ENCODE measurements at places on chromosomes 1 and 21.
A peak's percentile ranks its signal among the peaks of the same experiment; 100 is the strongest.

- no peak for DNase-seq
These were observed 28.1 kb upstream of the ACBD6 start for GRCh38 chr1:180530501-180530900.

GRCh38 chr1:182235952-182236650 lies 155.5 kb downstream of the GLUL start:
- DNase-seq: no peak

GRCh38 chr1:179476484-179476883 lies 99.3 kb downstream of the NPHS2 start:
- no peak for DNase-seq

- peak; percentile 44 for DNase-seq
These were observed 406 bp downstream of the HTR1D start for GRCh38 chr1:23216771-23217420.

DNA sequence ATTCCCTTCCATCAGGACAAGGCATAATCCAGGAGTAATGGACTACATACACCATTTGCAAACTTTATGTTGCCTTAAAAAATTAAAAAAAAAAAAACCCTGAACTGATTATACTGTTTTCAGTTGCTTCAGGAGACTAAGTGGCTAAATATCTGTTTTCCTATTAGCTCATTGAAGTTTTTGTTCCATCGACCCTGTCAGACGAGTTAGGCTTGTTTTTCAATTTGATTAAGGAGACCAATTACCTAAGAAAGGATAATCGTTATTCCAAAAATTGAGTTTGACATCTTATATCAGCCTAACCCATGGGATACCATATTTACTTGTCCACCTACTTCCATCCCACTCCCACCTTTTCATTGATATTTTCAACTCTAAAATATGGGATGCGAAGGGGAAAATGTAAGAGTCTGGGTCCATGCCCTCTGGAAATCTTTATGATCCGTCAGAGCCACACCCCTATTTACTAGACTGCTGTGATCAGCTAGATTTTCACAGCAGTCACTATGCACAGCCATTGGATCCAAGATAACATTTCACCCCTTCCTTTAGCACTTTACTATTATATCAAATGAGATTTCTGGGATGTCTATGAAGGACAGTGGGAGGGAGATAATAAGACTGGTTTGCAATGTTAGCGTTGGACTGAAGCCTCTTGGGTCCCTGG lies 41.0 kb downstream of the IL12RB2 start:
- DNase-seq: no peak

DNA sequence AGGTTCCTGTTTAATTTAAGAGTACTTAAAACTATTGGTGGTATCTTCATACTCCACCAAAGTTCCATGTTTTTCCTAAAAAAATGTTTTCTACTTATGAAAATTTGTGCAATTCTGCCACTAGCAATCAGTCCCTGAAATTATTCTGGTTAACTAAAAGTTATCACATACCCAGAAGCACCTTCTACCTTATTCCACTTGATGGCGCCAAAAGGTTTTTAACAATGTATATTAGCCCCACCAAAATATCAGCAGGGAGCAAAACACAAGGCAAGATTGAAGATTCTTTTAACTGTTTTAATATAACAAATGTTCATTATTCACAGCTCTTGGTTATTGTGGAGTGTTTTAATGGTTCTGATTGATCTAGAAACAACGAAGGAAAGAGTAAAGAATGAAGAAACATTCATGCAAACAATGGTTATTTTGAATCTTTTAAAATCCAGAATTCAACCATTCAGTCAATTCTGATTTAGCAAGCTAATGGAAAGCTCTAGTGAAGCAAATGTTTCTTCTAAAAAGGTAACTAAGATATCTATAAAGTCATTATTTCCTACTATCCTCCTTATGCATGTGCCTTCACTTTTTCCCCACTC lies 67.2 kb downstream of the TTLL7 start:
- DNase-seq: no peak

- no peak for DNase-seq
These were observed 19.8 kb downstream of the TINAGL1 start for GRCh38 chr1:31595836-31596736.

DNA sequence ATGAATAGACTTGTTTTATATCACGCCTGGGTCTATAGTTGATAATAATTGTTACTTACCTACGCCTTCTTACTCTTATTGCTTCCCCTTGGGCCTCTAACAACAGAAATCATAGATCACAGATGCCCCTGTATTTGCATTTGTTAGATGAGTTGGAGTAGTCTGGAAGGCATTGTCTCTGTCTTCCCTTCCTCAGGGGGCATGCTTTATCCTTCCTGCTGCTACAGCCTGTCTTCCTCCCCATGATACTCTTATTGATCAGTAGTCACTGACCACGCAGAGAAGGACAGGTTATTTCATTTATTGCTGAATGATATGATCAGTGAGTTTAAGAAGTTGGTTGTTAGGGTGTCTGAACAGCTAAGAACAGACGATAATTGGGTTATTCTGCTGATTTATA lies 98.4 kb downstream of the DNM3 start:
- DNase-seq: no peak

DNA sequence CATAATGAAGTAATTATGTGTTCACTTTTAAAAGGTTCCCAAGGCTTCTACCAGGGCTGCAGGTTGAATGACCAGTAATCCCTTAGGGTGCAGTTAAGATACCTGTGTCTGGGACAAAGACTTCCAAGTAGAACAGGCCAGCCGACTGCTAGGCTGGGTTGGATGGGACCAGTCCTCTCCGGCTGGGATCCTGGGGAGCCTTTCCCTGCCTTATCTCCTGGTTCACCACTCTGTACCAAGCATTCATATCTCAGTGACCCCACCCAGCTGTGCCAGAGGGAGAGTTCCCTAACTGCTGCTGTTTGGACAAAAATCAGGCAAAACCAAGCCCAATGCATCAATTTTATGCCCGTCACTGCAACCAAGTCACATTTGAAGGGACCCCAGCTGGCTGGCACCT lies 116.2 kb upstream of the ATP1A1 start:
- no peak for DNase-seq

DNA sequence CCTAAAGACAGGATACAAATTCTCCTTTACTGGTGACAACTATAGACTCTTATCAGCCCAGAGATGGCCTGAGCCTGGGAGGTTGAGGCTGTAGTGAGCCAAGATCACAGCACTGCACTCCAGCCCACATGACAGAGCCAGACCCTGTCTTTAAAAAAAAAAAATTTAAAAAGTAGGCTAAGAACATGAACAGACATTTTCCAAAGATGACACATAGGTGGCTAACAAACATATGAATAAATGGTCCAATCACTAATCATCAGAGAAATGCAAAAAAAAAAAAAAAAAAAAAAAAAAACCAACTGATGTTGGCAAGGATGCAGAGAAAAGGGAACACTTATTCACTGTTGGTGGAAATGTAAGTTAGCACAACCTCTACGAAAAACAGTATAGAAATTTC lies 65.0 kb downstream of the TOR3A start:
- DNase-seq: no peak

GRCh38 chr1:209839875-209840546 lies 12.2 kb downstream of the UTP25 start:
- DNase-seq: no peak

- DNase-seq: no peak
These were observed 49.9 kb upstream of the GUCA2A start for GRCh38 chr1:42214447-42214871.

DNA sequence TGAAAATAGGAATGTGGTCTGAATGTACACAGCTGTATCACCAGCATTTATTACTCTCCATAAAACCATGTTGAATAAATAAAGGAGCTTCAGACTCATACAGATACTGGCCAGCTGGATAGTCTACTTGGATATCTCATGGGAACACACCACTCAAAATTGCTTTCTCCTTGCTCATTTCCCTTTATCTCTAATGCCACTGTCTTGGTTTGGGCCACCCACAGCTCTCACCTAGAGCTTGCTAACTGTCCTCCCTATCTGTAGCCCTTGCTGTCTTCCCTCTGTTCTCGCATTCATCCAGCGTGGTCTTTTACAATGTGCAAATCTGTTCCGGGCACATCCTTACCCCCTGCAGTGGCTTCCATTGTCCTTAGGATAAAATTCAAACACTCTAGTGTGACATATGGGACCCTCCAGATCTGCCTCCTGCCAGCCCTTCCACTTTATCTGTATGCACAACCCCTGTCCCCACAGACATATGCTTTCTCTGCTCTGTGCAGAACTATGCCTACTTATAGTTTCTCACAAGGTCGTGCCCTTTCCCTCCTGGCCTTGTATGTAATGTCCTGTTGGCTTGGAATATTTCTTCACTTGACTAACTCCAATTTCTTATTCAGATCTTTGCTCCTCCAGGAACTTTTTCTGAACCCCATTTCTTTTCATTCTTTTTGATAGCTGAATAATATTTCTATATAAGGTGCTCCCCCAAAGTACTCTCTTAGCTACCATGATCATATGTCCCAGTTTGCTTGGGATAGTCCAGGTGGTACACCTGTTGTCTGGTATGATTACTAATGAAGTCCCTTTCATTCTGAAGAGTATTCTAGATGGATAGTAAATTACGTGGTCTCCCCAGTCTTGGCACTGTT lies 2.9 kb downstream of the FLVCR1 start:
- DNase-seq: no peak

DNA sequence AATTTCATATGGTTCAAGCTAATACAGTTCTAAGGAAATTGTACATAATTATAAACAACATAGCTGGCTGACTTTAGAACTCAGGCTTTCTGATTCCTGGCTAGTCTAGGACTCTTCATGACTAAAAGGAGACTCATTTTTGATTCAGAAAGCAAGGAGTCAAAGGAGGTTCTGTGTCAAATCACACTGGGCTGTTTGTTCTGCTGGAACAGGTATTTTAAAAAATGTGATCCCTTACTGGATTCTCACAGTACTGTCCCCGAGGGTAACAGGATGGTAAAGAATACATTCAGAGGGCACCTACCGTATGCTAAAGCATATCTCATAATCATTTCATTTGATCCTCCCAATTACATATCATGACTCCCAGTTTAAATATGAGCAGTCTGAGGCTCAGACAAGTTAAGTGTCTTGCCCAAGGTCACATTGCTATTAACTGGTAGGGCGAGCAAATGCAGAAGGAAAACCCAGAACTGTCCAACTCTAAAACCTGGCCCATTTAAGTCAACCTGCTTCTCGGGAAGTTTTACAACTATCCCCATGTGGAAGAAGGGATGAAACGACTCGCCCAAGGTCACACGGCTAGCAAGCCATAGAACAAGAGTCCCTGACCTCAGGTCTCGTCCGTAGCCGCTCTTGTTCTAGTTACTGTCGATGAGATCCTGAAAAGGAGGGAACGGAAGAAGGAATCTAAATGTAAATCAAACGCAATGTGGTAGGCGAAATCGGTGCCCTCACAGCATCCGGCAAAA lies 675 bp downstream of the MYSM1 start:
- DNase-seq: no peak

DNA sequence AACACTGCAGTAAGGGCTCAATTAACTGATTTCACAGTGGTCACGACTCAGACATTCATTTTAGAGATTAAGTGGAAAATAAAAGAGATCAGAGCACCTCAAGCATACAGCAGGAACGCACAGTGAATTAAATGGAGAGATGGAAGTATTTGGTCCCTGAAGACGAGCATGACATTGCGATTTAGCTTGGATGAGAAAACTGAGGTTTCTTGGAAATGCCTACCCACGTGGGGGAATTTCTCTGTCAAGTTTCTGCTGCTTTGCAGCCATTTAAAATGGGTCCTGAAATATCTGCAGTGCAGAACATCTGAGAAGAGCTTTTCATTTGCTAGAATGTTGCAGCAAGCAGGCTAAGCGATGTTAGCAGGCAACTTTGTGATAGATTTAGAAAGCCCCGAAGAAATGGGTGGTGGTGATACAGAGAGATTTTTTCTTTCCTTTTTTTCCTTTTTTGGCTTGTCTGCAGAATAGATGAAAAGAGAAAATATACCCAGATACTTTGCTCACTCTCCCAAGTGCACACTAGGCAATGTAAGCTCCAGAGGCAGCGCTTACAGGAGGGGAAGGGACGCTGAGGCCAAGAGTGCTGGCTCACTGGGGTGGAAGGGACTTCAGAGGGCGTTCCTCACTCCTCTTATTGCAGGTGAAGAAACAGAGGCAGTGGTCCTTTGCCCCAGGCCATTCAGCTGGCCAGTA lies 258.0 kb downstream of the KCNJ6 start:
- DNase-seq: no peak

DNA sequence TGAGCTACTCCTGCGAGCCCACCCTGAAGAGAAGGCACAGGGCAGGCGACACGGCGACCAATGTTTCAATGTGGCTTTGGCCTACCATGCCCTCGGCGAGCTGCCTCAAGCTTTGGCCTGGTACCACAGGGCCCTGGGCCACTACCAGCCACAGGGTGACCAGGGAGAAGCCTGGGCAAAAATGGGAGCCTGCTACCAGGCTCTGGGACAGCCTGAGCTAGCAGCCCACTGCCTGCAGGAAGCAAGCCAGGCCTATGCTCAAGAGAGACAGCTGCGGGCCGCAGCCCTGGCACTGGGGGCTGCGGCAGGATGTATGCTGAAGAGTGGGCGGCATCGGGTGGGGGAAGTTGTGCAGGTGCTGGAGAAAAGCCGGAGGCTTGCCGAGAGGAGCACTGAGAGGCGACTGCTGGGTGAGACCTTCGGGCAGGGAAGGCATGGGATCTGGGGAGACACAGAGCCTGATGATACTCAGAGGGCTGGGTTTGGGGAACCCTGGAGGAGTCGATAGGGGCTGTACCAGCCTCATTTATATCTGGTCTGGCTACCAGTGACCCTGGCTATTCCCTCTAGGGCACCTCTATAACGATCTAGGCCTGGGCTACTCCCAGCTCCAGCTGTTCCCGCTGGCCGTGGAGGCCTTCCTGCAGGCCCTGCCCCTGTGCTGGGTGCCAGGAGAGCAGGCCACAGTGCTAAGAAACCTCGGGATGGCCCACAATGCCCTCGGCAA lies 2.3 kb downstream of the TTC24 start:
- peak; percentile 67 for DNase-seq

DNA sequence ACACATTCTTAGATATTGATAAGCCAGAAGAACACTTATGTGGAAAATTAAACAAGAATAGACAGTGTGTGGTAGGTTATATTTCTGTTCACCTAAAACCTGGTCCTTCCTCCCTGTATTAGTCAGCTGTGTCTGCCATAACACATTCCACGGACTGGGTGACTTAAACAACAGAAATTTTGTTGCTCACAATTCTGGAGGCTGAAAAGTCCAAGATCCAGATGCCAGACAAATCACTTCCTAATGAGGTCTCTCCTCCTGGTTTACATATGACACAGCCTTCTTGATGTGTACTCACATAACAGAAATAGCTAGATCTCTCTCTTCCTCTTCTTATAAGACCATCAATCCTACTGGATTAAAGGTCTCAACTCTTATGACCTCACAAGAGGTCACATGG lies 25.7 kb downstream of the JMJD4 start:
- DNase-seq: no peak

DNA sequence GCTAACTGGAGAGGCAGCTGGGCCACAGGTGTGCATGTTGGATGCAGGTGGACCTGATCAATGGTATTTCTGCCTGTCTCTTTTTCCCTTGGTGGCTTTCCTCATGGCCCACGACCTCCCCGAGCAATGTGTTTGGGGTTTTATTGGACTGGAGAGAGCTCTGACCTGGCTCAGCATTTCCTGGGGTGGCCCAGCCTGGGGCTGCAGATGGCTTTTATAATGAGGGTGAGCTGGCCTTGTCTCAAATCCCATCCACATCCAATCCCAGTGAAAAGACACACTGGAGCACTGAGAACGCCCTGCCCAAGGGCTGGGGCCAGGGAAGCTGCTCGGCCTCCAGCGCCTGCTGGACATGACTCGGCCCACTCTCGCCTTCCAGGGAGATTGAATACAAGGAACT lies 44.1 kb downstream of the SIM2 start:
- no peak for DNase-seq

All from activated CD8-positive, alpha-beta memory T cell treated with anti-CD3 and anti-CD28 coated beads, Interleukin-2, amount 50 U/mL, for 4 hours (primary cell).